ENCODE measurements at places on chromosomes 11 and 22.

DNA sequence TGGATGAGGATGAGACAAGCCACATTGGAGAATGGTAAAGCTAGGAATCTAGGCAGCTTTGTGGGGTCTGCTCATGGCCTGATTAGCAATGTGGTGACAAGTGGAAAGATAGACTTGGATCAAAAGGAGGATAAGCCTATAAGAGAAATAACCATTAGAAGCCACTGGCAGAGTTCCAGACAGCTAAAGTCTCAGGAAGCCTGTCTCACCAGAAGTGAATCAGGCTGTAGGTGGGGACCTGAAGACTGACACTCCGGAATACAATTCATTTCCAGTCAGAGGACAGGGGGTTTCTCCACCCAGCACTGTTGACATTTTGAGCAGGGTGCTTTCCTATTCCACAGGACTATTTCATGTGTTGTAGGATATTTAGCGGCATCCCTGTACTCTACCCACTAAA lies 129.7 kb downstream of the ARHGAP42 start:
- ATAC-seq: no peak

- ATAC-seq: no peak
These were observed 29.5 kb downstream of the CHST1 start for GRCh38 chr11:45635907-45636306.

GRCh38 chr22:50529416-50529896 lies 356 bp downstream of the TYMP start:
- ATAC-seq: no peak

DNA sequence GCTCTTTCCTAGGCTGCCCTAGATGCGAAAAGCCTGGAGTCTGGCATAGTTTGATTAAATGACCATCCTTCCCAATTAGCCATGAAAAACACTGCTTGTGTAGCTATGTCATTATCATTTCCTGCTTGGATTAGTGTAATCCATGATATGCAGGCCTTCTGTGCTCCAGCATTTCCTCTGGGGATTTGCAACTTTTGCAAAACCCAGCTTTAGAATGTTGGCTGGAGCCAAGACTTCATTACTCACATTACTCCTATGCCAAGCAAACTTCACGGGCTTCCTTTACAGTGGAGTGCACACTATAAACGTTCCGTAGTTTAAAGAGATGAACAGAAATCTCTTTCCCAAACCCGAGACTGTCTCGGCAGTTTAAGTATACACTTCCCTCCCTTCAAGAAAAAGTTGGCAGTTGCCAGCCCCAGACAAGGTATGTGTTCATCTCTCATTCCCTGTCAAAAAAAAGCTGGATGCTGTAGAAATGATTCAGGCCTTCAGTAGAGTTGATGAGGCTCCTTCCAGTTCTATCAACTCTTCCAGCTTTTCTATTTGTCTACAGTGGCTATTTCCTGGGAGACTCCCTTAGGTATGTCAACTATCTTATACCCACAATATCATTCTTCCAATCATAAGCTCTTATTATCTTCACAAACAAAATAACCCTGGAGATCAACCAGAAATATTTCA lies 180.0 kb downstream of the MAML2 start:
- ATAC-seq: peak; percentile 84

GRCh38 chr11:45692808-45693453 lies 27.5 kb upstream of the CHST1 start:
- ATAC-seq: no peak

- ATAC-seq: peak; percentile 72
These were observed 34.7 kb downstream of the ATG16L2 start for GRCh38 chr11:72848846-72849466.

DNA sequence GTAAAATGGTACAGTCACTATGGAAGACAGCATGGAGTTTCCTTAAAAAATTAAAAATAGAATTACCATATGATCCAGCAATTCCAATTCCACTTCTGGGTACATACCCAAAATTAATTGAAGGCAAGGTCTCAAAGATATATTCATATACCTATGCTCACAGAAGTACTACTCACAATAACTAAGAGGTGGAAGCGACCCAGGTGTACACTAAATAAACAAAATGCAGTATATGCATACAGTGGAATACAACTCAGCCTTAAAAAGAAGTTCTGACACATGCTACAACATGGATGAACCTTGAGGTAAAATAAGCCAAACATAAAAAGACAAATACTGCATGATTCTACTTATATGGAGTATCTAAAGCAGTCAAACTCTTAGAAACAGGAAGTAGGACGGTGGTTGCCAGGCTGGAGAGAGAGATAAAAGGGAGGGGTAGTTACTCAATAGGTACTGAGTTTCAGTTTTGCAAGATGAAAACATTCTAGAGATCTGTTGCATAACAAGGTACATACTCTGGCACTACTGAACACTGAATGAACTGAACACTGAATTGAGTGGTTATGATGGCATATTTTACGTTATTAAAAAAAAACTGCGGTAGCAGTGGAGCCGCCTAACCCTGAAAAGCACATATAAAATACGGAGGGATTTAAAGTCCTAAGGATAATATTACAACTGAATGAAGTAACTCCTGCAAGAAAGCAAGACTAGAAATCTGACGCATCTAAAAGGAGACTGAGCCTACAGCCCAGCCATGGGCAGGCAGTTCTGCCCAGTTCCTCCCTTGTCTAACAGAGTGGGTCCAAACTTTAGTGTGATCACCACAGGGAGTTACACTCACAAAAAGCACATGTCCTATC lies 12.8 kb downstream of the DGCR2 start:
- ATAC-seq: peak; percentile 86

DNA sequence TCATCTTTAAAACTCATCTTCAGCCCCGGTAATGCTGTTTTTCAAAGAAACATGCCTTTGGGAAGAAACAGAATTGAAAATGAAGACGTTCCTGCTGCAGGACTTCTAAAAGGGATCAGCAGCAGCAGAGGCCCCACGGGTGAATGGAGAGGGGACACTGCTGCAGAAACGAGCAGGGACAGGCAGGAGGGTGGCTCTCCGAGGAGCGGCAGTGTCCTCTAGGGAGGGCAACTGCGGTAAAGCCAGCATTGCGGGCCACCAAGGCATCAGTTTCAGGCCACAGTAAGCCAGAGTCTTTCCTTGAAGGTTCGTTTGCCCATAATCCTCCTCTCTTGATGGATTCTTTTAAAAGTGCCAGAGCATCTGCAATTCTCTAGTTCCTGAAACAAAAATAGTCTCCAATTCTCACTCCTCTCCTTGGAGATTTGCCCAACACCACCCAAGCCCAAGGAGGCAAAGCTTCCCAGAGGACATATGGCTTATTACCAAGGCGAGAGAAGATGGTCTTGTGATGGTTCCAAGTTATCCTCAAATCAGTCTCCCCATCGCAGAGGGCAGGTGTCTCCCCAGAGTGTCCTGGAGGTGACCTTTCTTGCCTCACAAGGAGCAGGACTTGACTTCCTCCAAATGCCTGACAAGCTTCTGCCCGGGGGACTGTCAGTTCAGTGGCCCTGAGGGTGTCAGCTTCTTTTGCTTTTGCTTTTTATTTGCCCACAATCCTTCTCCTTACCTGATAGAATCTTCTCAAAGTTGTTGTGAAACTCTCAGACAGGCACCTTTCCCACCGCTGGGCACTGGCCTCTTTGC lies 341.1 kb upstream of the B3GAT1 start:
- no peak for ATAC-seq

GRCh38 chr11:135075740-135076139 lies 663.7 kb upstream of the B3GAT1 start:
- peak; percentile 74 for ATAC-seq

DNA sequence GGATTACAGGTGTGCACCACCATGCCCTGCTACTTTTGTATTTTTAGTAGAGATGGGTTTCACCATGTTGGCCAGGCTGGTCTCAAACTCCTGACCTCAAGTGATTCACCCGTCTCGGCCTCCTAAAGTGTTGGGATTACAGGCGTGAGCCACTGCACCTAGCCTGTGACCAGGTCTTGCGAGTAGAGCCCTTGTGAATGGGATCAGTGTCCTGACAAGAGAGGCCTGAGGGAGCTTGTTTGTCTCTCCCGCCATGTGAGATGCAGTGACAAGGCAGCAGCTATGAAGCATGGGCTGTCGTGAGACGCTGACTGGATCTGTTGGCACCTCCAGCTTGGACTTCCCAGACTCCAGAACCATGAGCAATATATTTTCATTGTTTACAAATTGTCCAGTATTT lies 69.3 kb downstream of the LRRC32 start:
- ATAC-seq: no peak

All from esophagus mucosa (tissue), 1 donor.